Stimulated activated CD4-positive, alpha-beta T cell treated with anti-CD3 and anti-CD28 coated beads, Interleukin-2, amount 100 ng/mL, for 48 hours (primary cell): ENCODE measurements at places on chromosomes 1 and 21.

- DNase-seq, result peak; percentile 39
Measured at GRCh38 chr1:116375887-116376728, 3.1 kb downstream of the ATP1A1 start.

GRCh38 chr1:247373721-247374141, 42.1 kb upstream of the ZNF496 start:
- peak; percentile 45 for DNase-seq

DNA sequence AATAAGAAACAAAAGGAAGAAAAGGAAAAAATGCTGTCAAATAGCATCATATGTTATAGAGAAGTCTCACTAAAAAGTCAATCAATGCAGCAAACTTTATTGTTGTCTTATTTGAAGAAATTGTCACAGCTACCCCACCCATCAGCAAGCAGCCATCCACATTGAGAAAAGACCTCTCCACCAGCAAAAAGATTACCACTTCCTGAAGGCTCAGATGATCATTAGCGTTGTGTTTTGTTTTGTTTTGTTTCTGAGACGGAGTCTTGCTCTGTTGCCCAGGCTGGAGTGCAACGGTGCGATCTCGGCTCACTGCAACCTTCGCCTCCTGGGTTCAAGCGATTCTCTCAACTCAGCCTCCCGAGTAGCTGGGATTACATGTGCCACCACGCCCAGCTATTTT, 29.0 kb downstream of the ATP2B4 start:
- DNase-seq, result no peak

DNA sequence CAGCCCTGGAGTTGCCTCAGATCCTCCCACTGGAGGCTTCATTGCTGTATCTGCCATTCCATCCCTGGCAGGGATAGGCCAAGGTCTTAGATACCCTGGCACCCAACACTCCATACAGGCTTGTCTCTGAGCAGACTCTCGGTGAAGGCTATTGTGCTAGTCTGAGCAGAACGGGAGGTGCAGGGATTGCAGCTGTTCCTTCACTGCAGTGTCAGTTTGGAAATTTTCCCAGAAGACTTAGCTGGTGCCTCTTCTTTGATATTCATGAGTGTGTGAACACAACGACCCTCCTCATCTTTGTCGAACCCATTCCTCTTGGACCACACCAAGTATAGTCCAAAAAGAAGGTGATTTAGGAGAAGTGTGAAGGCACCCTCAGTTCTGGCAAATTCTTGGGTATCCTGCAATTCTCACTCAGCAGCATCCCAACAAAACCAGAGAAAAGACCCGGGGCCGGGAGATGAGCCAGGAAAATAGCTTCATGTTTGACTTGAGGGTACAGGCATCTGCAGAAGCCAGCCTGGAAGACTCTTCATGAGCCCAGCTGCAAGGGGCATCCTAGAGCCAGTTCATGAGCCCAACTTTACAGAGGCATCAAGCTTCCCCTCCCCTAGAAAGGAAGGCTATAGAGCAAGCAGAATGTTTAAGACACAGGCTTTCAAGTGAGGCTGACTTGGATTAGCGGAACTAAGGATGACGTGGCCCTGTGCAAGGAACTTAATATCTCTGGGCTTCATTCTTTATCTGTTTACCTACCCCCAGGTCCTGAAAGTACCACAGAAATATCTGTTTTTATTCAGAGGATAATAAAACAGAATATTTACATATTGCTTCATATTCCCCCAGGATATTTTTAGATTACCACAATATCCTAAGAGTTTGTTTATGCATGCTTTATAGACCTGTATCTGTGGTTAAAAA, 38.8 kb upstream of the HAO2 start:
- DNase-seq, result no peak

DNA sequence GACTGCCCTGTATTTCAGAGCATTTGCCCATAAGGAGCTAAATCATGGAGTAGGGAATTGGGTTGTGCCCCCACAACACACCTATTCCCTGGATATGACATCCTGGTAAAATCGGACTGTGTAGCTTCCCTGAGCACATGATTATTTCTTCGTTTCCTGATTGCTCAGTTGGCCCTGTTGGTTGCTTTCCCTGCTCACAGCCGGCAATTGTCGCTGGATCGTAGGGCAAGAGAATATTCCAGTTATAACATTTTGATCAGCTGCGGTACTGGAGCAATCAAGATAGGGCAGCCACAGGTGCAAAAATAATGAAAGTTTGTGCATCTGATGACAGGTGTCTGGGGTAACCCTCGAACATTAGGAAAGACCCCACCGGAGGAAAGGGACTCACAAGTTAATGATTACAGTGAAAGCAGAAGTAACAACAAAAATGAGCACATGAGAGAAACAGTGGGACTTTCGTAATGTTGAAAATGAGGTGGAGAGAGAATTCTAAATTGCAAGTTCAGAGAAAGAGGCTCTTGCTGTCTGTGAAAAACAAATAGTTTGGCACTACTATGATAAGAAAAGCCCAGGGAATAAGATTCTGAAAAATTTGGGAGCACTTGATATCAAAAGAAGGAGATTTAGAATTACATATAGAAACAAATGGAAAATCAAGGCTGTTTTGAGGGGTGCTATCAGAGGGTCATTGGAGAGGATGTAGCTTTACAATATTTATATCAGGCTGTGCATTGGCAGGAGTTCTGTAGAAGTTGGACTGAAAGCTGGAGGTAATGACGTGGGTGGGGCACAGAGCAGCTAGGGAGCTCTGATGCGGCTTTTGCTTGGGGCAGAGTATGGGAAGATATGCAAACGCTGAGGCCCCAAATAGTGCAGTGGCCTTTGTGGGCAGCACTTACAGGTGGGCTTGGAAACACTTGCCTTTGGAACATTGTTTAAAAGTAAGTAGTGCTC, at the start of gene MAB21L3:
MAB21L3 (plus strand) TSS at position 833 of the 957 bp plus-strand sequence. CDS start 1,217 bp downstream, outside the sequence.
- DNase-seq, result no peak

- DNase-seq, result peak; percentile 30
Measured at GRCh38 chr1:10866321-10867093, 70.1 kb upstream of the CASZ1 start.

DNA sequence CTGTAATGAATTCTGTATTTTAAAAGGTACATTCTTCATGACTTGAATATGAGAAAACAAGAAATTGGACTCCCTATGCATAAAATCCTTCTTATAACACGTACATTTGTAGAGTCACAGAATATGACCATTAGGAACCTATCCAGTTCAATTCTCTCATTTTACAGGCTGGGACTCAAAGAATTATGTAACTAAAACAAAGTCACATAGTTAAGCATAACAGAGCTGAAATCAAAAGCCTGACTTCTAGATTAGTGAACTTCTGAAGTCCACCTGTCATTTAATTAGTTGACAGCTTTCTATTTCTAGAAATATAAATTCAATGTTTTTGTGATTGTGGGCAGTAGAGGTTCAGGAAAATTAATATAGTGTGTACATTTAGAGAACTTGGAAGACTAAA, 20.3 kb upstream of the TTLL7 start:
- no peak for DNase-seq

- DNase-seq, result no peak
Measured at GRCh38 chr1:51327386-51327785, 3.0 kb downstream of the TTC39A start.
